ENCODE measurements at places on chromosomes 1 and 21.

- DNase-seq = no peak
These were observed 3.2 kb upstream of the CCNL2 start for GRCh38 chr1:1402072-1402900.

GRCh38 chr21:16455978-16456377 is 726.2 kb downstream of the USP25 start:
- DNase-seq = no peak

DNA sequence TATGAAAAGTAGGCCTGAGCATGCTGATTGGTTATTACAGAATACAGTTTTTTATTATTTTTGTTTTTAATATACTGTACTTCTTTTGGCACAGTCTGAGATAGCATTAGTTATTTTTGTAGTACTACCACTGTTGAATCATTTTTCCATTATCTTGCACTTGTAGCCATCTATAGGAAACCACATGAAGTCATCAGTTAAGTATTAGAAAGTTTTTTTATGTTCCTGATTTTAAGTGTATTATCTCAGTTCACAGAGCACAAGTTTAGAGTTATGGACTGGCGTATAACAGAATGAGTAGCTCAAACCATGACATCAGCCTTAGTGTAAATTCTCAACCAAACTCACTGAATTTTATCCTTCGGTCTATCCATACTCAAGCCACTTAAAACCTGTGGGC is 22.8 kb downstream of the DHX9 start:
- DNase-seq = no peak

- DNase-seq = no peak
These were observed 1.8 kb upstream of the SERBP1 start for GRCh38 chr1:67431869-67432578.

DNA sequence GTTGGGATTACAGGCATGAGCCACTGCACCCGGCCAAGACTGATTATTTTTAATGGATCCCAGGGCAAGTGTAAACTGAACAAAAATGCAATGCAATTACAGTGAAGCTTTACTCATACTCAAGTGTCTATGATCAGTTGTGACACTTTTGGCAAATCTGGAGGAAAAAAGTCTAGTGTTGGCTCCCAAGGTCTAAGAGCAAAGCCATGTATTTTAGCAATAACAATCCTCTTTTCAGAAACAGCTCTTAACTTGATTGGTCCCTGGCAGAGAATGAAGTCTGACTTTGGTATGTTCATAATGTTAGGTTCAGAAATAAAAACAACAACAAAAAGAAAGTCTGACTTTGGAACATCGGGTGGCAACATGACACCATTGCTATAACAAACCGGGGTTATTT is 40.2 kb upstream of the C1orf53 start:
- no peak for DNase-seq
